ENCODE measurements at places on chromosomes 12 and 14. TPM values are rescaled to one million over a fixed set of nuclear protein-coding genes. Genes with fewer than 3 reads are reported as not detected.
A peak's percentile ranks its signal among the peaks of the same experiment; 100 is the strongest.

DNA sequence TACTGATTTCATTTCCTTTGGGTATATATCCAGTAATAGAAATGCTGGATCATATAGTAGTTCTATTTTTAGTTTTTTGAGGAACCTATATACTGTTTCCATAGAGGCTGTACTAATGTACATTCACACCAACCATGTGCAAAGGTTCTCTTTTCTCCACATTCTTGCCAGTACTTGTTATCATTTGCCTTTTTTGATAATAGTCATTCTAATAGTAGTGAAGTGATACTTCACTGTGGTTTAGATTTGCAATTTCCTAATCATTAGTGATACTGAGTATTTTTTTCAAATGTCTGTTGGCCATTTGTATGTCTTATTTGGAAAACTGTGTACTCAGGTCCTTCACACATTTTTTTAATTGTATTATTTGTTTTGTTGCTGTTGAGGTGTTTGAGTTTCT, 148.2 kb upstream of the NAV3 start:
- no peak for DNase-seq
- H3K27ac ChIP-seq: no peak overlapping the region
- peaks cover 5% of the 10 kb centered on the region for H3K27me3 ChIP-seq
- no peaks in the 10 kb centered on the region for H3K36me3 ChIP-seq

DNA sequence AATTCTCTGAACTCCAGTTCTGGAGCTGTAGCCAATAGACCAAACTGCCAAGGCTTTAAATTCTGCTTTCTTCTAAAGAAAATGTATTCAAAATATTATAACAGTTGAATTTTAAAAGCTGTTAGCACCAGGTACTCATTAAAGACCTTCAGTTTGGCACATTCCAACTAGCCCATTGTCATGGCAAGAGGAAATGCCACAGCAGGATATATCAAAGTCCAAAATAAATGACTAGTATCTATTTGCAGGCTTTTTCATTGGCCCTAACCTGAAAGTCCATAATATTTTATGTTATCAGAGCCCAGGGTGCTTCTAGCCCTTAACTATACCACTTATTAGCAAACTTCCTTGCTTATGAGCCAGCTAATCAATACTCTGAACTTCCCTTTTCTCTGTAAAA, 3.1 kb upstream of the RIC8B start:
- DNase-seq: peak; percentile 62
- no peaks in the 10 kb centered on the region for H3K36me3 ChIP-seq
- H3K4me3 ChIP-seq: 0 out of 2 replicates have a peak overlapping the region, but pooled peaks have one; percentile 10
- peak overlapping the region; percentile 16 for H3K27ac ChIP-seq
- peaks cover 54% of the 10 kb centered on the region for H3K4me1 ChIP-seq

DNA sequence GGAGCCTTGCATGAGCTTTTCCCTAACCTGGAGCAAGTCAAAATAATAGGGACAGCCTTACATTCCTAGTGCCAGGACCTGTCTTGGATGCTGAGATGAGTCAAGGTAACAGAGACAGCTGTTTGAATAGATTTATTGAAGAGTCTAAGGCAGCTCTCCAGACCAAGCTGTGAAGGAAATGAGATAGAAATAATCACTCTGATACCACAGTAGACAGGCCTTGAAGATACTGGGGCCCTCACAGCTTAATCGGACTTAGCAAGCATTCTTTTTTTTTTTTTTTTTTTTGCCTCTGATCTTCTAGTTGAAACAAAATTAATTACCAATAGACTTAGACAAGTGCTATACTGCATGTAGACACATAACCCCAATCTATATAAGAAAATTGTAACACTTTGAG, 3.1 kb upstream of the RNASE9 start:
- H3K36me3 ChIP-seq: no peaks in the 10 kb centered on the region
- H3K4me3 ChIP-seq: no peak overlapping the region
- H3K4me1 ChIP-seq: peaks cover 25% of the 10 kb centered on the region
- no peak for DNase-seq

GRCh38 chr14:23694949-23695663, 58.9 kb downstream of the DHRS2 start:
- 0 out of 2 replicates have a peak, but pooled peaks cover 8% of the 10 kb centered on the region for H3K36me3 ChIP-seq
- no peaks in the 10 kb centered on the region for H3K27me3 ChIP-seq
- peak overlapping the region; percentile 71 for H3K27ac ChIP-seq
- peaks cover 31% of the 10 kb centered on the region for H3K4me1 ChIP-seq

DNA sequence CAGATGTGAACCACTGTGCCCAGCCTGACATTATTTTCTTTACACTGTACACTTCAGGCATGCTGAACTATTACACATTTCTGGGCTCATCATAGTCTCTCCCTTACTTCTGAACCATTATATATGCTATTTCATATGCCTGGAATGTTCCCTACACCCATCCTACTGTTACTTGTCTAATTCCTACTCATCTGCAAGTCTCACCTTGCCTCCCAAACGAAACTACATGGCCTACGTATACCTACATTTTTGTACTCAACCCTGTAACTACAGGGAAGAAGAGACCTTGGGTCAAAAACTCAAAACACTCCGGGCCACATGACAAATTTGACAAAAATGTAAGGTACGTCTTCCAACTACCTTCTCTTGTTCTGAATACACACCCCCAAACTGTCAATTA, 9.5 kb upstream of the EEA1 start:
- no peak overlapping the region for H3K4me3 ChIP-seq
- H3K4me1 ChIP-seq: peaks cover 15% of the 10 kb centered on the region
- H3K27me3 ChIP-seq: no peaks in the 10 kb centered on the region
- H3K27ac ChIP-seq: no peak overlapping the region
- no peak for DNase-seq

DNA sequence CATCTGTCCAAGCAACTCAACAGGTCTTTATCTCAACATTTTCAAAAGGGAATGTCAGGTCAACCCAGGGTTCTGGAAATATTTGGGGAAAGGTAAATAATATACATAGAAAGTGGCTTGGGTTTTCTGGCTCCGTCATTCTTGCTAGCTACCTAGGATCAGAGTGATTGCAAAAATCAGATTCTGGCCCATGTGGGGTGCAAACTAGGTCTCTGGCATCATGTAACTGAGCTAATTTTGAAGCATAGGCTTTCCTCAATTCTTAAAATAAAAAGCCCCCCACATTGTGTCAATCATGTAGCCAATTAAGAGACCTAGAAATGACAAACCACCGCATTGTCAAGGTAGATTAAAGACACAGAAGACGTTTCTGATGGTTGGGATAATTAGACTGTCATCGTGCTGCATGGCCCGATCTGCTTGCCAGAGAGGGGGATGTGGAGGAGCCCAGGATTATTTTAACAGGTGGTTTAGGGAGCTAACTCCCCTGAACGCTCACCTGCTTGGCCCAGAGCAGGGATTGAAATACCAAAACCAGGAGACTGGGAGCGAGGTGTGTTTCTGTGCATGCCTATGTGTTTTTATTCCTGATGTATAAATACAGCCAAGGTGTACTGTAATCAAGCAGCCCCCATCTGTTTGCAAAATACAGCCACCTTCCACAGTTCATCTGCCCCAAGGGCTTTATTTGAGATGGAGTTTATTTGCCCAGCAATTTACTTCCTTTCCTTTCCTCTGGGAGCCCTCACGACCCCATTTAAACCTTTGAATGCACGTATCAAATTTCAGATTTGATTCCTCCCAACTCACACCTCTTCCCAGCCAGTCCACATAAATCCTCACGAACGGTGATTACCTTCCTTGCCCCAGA, 189.5 kb downstream of the TTC8 start:
- H3K36me3 ChIP-seq: peaks cover 3% of the 10 kb centered on the region
- H3K27me3 ChIP-seq: no peaks in the 10 kb centered on the region
- no peak overlapping the region for H3K4me3 ChIP-seq
- no peaks in the 10 kb centered on the region for H3K4me1 ChIP-seq
- no peak for DNase-seq

- H3K4me3 ChIP-seq: no peak overlapping the region
- peaks cover 46% of the 10 kb centered on the region for H3K36me3 ChIP-seq
- H3K4me1 ChIP-seq: no peaks in the 10 kb centered on the region
- no peaks in the 10 kb centered on the region for H3K27me3 ChIP-seq
- DNase-seq: no peak
Measured at GRCh38 chr12:112149596-112149995, 24.2 kb downstream of the TRAFD1 start.

DNA sequence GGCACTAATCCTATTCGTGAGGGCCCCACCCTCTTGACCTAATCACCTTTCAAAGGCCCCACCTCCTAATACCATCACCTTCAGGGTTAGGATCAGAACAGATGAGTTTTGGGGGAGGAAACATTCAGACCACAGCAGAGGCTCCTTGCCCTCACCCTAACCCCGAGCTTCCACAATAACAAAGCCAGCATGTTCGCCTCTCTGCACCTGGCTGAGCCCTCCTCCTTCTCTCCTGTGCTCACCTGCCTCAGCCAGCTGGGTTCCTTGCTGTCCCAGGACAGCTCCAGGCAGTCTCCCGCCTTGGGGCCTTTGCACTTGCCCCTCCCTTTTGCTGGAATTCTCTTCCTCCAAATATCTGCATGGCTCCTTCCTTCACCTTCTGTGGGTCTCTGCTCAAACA, 9.7 kb upstream of the RAN start:
- no peak overlapping the region for H3K27ac ChIP-seq
- no peak for DNase-seq
- no peaks in the 10 kb centered on the region for H3K4me1 ChIP-seq

- peak; percentile 36 for DNase-seq
- no peak overlapping the region for H3K27ac ChIP-seq
- no peaks in the 10 kb centered on the region for H3K4me1 ChIP-seq
- H3K36me3 ChIP-seq: no peaks in the 10 kb centered on the region
- H3K4me3 ChIP-seq: no peak overlapping the region
Measured at GRCh38 chr14:75539561-75540478, 17.6 kb downstream of the BATF start.

DNA sequence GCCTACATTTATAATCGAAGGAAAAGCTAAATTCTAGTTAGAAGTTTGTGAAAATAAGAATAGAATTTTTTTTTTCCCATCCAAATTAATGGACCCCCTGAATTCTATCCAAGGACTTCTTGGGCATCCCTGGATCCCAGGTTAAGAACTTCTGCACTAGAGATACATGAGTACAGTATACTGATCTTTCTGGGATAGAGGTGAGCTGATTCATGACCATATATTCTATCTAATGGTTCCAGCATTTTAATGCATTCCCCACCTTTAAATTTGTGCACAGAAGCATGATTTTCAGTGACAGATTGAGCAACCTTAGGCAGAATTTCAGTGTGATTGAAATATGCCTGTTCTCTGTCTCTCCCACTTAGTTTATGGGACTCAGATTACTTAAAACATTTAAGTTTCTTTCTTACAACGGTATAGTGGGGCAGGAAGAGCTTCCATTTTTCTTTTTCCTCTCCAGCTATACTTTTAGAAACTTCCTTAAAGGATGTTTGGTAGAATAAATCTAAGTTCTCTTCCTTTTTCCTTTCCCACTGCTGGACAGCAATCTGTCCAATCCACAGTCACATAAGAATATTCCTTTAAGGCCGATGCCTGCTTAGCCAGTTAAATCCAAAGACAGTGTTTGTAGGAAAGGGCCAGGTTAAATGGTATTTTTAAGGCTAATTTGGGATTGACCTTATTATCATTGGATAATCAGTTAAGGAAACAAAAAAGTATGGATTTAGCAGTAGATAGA, 6.7 kb downstream of the MDM2 start:
- no peak overlapping the region for H3K4me3 ChIP-seq
- no peaks in the 10 kb centered on the region for H3K27me3 ChIP-seq
- no peaks in the 10 kb centered on the region for H3K4me1 ChIP-seq
- DNase-seq: no peak
- H3K36me3 ChIP-seq: peaks cover 77% of the 10 kb centered on the region

- H3K4me1 ChIP-seq: no peaks in the 10 kb centered on the region
- DNase-seq: no peak
- peaks cover 5% of the 10 kb centered on the region for H3K36me3 ChIP-seq
- no peak overlapping the region for H3K4me3 ChIP-seq
- no peak overlapping the region for H3K27ac ChIP-seq
Measured at GRCh38 chr12:94297876-94298505, 149.6 kb downstream of the PLXNC1 start.

GRCh38 chr14:26382901-26383685, 214.7 kb downstream of the NOVA1 start:
- no peak overlapping the region for H3K27ac ChIP-seq
- no peak for DNase-seq
- H3K27me3 ChIP-seq: no peaks in the 10 kb centered on the region

DNA sequence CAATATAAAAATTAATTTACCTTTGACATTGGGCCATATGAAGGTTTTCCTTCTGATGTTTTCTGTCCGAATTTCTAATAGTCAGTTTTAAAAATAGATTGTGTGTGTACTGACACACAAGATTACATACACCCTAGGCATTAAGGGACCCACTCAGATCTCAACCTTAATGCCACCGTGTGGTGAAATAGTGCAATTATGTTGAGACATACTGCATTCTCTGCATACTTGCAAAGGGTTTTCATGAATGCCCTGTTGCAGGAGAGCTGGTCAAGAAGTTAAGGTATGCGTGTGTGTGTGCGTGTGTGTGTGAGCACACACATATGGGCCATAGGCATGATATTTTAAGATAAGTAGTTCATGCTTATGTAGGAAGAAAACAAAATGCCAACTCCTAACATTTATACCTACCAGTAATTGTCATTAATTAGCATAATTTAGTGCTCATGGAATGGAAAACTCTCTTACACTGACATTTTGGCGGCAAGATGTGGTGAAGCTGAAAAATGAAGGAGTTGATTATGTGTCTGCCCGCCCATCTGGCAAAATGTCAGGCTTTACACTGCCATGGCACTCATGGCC, 58.8 kb downstream of the PIK3C2G start:
- peak; percentile 78 for DNase-seq
- no peaks in the 10 kb centered on the region for H3K36me3 ChIP-seq
- H3K4me3 ChIP-seq: no peak overlapping the region
- no peaks in the 10 kb centered on the region for H3K4me1 ChIP-seq
- H3K27me3 ChIP-seq: no peaks in the 10 kb centered on the region
- no peak overlapping the region for H3K27ac ChIP-seq

DNA sequence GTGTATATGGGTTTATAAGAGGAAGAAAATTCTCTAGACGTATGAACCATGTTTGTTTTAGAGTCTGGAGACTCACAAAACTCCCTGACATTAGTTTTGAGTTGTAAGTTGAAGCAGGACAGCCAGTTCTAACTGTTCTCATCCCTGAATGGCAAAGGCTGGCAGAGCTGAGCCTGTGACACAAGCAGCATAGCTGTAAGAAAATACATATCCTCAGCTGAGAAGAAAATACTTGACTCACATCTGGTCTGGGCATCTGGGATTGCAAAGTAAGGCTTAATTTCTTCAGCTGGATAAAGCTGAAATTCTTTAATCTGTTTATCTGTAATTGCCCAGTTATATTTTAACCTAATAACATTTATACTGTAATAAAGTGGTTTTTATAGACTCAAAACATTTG, 156.3 kb downstream of the PELI2 start:
- H3K4me1 ChIP-seq: no peaks in the 10 kb centered on the region
- DNase-seq: no peak
- H3K36me3 ChIP-seq: no peaks in the 10 kb centered on the region

MYH6 gene
- 0.23 TPM for total RNA-seq

CELA1 gene
- total RNA-seq: not detected

FANCM gene
- total RNA-seq: 21.1 TPM

ASCL4 gene
- total RNA-seq: not detected

EFS gene
- total RNA-seq: 18.9 TPM

HCAR1 gene
- total RNA-seq: not detected

CCT2 gene
- total RNA-seq: 434 TPM
